Hematopoietic multipotent progenitor cell treated with erythropoietin and hydrocortisone succinate and interleukin-3 and kit ligand, for 8 days (in vitro differentiated cells): ENCODE measurements at places on chromosomes 11 and 22.

DNA sequence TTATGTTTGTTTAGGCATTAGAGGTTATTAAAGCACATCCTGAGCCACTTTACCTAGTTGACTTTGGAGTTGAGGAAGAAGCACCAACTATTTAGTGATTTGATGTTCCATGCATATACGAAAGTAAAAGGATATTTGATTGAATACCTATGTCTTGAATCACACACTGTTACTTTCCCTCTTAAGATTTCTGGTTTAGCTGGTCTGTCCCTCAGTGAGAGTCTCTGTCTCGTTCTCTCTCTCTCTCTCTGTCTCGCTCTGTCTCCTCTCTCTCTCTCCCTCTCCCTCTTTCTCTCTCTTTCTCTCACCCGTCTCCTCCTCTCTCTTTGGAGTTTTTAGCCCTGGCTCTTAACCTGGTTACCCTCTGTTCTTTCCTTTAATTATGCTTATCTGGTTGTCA, 11.0 kb downstream of the CTNND1 start:
- DNase-seq: no peak

DNA sequence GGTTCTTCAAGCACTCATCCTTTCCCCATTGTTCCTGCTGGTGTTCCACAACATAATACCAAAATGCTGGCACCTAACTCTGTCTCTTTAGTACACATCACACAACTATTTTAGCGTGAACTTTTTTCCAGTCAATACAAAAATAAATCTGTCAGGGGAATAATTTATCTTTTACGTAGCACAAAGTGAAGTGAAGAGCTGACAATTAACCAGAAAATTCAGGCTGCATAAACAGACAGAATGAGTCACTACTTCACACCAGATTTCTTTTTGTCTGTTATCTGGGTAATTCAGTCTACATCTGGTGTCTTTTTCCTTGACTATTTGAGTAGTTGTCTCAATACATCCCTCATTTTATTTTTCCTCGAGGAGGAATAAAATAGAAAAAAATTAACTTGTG, 7.9 kb upstream of the ETS1 start:
- DNase-seq: no peak

DNA sequence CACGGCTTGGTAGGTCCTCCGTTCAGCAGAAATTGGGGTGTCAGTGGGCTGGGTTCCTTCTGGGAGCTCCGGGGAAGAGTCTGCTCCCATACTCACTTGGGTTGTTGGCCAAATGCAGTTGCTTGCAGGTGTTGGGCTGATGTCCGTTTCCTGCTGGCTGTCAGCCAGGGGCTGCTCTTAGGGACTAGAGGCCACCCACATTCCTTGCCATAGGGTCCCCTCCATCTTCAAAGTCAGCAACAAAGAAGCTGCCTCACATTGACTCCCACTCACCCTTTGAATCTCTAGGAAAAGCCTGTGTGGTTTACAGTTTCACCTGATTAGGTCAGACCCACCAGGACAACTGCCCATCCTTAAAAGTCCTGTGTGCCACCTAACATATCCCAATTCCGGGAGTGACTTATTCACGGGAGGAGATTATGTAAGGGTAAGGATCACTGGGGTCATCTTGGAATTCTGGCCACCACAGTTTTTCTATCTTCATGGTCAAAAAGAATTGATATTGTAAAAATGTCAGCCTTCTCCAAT, 43.0 kb downstream of the TPCN2 start:
- DNase-seq: no peak

DNA sequence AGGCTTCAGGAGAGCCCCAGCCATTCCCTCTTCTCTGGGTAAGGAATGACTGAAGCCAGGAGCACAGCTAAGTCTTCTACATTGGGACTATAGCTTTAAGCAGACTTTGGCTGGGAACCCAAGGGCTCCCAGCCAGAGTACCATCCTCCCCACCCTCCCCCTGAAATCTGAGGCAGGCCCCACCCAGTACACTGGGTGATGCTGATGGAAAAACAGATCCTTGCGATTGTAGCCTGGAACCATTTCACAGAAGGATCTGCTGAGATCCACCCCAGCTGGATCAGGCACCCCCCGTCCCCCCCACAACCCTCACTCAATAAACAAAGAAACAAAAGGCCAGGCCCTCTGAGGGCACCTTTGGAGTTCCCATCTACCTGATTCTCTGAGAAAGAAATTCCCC, 39.8 kb downstream of the IL18BP start:
- no peak for DNase-seq

DNA sequence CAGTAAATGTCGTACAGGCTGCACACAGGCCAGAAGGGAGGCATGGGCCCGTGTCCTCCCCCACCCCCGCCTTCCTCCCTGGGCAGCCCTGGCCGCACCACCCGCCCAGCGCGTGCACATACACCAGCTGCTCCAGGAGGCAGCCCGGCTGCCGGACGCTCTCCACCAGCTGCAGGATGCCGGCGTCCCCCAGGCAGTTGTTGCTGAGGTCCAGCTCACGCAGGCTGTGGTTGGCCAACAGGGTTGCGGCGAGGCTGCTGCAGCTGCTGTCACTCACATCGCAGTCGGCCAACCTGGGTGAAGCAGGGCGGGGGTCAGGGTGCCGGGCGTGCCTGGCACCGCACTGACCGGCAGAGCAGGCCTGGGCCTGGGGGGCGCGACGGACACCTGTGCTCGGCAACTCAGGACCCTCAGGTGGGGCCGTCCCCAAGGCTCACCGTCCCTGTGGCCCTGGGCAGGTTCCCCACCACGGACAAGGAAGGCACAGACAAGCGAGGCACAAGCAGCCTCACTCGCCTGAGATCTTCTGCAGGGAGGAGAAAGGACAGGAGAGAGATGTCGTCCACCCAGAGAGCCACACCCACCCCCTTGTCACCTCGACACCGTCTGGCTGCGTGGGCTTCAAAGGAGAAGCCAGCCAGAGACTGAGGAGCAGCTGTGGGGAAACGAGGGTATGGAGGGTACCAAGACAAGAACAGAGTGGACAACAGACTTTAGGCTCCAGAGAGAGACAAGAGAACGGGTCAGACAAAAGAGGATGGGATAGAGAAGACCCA, 12.1 kb downstream of the RNH1 start:
- DNase-seq: no peak

DNA sequence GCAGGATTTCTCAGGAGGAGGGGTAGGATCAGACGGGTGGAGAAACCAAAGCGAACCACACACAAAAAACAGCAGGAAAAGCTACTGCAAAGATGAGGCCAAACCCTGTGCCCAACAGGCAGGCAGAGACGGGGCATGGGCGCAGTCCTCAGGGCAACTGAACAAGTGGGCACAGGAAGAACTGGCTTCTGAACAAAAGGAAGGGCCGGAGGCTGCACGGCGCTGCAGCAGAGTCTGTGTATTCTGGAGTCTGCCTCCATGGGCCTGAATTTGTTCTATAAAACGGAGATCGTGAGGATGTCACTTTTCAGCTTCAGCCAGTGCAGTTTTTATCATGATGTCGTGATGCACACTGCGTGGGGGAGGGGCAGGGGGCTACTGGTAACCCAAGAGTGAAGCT, 1026.0 kb downstream of the TBC1D22A start:
- DNase-seq: no peak

DNA sequence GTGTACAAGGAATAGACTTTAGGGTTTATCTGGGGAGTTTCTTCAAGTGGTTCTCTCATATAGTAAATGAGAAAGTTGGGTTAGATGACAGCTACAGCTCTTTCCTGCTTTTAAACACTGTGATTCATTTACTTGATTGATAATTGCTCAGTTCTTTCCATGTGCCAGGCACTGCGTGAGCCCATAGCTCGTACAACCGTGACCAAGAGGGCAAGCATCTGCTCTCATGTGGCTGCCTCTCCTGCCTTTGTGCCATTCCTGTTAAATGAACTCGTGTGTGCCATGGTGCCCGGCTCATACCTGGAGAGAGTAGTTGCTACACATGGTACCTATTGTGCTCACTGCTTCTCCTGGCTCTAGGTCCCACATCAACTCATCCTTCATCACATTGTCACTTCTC, 206.3 kb downstream of the SNX19 start:
- DNase-seq: no peak

GRCh38 chr11:118921929-118922744, 3.6 kb downstream of the BCL9L start:
- no peak for DNase-seq

DNA sequence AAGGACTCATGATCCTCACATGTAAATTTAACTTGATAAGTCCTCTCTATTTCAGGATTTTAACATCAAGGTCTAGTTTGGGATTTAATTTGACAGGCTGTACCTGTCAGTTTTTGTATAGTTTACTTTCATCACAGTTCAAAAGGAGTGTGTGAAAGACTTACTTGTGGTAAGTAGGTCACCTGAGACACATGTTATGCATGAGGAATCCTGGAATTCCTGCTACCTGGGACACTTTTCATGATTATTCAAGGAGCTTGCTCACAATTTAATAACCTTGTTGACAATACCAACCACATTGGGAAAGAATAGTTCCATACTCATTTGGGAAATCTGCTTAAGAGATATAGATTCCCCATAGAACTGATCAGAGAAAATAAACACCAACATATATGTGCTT, 15.8 kb upstream of the SLC36A4 start:
- DNase-seq: no peak

DNA sequence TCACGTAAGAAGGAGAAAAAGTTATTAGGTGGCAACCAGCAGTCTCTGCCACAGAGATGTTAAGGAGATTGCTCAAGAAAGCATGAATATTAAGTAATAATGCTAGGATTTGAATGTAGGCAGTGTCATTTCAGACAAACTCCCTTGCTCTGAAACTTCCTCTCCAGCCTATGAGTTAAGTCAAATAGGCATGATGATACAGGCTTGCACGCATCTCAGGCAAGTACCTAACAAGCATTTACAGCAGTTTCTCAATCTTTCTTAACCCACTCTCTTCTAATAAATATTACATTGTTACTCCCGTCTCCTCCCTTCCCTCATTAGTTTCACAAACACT, 72.7 kb downstream of the RAB38 start:
- DNase-seq: no peak

DNA sequence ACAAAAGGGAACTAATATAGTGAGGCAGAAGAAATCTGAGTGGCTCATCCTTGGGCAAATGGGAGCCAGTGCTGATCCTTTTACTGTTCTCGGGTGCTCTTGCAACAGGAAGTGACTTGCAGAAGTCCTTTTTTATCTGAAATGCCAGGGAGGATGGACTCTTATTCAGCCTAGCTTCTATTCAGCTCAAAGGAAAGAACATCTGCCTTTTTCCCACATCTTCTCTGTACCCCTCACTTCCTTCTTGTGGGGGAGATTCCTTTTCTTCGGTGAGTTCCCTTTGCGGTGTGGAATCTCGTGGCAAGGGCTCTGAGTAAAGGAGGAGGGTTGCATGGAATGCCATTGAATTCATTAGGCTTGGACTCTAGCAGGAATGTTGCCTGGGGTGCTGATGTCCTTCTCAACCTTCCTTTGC, 76.2 kb downstream of the ZBTB16 start:
- peak; percentile 65 for DNase-seq
